ENCODE measurements at places on chromosomes 11 and 22. TPM values are rescaled to one million over a fixed set of nuclear protein-coding genes. Genes with fewer than 3 reads are reported as not detected.

Gene SMIM38
- total RNA-seq: under 0.01 TPM

DNA sequence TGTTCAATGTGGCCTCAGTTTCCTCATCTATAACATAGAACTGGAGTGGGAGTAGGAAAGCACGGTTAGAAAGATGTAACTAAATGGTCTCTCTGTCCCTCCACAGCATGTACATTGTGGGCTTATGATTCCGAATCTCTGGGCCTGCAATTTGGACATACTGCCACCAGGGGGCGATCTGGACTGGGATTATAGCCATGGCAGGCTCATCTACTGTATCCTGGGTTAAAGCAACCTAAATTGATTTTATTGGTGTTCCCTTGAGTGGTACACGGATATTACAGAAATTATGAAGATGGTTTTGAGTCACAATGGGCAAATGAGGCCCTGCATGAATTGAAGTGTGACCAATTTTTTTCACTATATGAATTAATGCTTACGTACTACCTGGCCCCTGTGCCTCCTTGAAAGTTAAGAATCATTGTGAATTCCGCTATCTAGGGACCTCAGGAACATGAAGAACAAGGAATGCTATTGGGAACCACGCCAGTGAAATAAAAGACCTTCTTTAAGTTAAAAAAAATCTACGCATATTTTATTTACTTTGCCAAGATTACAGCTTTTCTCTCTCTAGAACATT is 32.9 kb downstream of the TST start:
- no peak for DNase-seq

Gene CABP4
- total RNA-seq: not detected

GRCh38 chr11:85663080-85663752 is 1.7 kb downstream of the CREBZF start:
- DNase-seq: no peak

- no peak for DNase-seq
Measured at GRCh38 chr22:45832180-45832579, 144.8 kb downstream of the WNT7B start.

All from fibroblast of villous mesenchyme (primary cell).